Stimulated activated memory B cell treated with anti-CD40 and anti-IgM and Interleukin-4, amounts not matched to agents 10 μg/mL and 1 μg/mL and 100 μg/mL, for 72 hours (primary cell): ENCODE measurements at places on chromosomes 2 and 18.

GRCh38 chr2:119644186-119644585 lies 34.8 kb upstream of the TMEM177 start:
- no peak for ATAC-seq

DNA sequence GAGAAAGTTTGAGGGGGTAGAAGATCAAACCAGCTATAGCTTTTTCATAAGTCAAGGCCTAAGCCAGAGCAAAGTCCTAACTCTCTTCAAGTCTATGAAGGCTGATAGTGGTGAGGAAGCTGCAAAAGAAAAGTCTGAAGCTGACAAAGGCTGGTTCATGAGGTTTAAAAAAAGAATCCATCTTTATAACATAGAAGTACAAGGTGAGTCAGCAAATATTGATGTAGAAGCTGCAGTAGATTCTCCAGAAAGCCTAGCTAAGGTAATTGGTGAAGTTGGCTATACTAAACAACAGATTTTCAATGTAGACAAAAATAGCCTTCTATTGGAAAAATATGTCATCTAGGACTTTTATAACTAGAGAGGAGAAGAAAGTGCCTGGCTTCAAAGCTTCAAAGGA lies 141.4 kb upstream of the ZNF521 start:
- no peak for ATAC-seq

DNA sequence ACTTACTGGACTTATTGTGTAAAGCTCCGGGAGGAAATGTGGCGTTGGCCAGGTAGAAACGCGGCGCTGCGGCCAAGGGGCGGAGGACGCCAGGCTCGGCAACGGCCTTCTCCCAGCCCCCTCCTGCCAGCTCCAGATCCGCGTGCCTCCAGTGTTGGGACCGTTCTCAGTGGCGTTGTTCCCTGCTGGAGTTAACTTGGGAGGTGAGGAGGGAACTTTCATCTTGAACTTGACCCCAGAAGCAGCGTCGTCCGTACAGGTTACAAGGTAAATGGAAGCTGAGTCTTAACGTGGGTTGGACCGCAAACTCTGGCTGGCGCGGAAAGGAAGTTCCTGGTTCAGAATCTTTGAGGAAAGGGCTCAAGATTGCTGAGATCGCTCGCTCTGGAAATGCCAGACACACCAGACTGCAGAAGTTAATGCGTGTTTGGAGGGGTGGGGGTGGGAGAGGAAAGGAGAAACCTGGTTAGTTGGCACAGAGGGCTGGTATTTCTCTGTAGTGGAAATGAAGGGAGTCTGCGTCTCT lies 1.3 kb downstream of the TANC1 start:
- ATAC-seq, result no peak

- no peak for ATAC-seq
Observed at GRCh38 chr18:36580874-36581750, 247.7 kb downstream of the TPGS2 start.

GRCh38 chr18:68448736-68449135 lies 266.2 kb downstream of the TMX3 start:
- ATAC-seq, result no peak

- ATAC-seq, result no peak
Observed at GRCh38 chr2:63484481-63484880, 103.8 kb downstream of the WDPCP start.

DNA sequence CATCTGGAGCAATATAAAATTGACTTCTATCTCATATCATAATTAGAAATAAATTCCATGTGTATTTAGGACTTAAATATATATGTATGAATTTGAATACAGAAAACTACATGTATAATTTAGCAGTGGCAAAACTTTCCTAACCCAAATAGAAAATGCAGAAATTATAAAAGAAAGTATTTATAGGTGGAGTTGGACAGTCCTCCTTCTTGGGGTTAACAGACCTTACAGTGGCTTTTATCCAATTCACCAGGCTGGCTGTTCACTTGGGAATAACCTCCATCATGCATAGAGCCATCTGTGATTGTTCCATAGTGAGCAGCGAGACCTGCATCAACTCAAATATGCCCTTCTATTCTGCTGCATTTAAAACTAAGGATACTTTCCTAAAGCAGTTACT lies 8.3 kb downstream of the DDX1 start:
- no peak for ATAC-seq

GRCh38 chr2:30403592-30404312 lies 43.3 kb upstream of the LCLAT1 start:
- ATAC-seq, result no peak

DNA sequence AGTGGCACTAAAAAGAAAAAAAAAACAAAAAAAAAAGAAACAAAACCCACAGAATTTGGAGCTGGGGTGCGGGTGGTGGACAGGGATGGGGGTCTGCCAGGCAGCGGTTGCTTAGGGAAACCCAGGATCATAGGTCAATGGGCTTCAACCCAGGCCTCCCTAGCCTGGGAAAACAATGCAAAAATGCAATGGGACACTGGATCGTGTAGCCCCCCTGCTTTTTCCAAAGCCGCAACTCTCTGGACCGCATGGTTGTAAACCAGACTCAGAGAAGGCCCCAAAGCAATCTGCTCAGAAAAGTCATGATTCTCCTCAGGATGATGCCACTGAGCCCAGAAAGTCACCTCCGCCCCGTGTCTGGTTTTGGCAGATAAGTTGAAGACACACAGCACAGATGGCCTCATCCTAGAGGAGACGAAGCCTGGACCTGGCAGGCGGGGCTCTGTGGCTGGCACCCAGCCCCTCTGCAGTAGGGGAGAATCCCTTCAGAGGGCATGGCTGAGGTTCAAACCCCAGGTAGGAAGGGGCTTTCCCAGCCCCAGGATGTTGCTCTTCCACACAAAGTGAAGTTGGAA lies 5.1 kb downstream of the DLX2 start:
- no peak for ATAC-seq

- peak; percentile 100 for ATAC-seq
Observed at GRCh38 chr2:200525882-200526651, at the start of gene SGO2. Gene SGO2, plus strand, starts transcription at chr2:200526207. Its CDS starts 6,769 bp downstream, at chr2:200532976.

GRCh38 chr2:80852079-80852807 lies 547.7 kb upstream of the LRRTM1 start:
- no peak for ATAC-seq

GRCh38 chr2:101617188-101617587 lies 80.3 kb upstream of the MAP4K4 start:
- no peak for ATAC-seq

DNA sequence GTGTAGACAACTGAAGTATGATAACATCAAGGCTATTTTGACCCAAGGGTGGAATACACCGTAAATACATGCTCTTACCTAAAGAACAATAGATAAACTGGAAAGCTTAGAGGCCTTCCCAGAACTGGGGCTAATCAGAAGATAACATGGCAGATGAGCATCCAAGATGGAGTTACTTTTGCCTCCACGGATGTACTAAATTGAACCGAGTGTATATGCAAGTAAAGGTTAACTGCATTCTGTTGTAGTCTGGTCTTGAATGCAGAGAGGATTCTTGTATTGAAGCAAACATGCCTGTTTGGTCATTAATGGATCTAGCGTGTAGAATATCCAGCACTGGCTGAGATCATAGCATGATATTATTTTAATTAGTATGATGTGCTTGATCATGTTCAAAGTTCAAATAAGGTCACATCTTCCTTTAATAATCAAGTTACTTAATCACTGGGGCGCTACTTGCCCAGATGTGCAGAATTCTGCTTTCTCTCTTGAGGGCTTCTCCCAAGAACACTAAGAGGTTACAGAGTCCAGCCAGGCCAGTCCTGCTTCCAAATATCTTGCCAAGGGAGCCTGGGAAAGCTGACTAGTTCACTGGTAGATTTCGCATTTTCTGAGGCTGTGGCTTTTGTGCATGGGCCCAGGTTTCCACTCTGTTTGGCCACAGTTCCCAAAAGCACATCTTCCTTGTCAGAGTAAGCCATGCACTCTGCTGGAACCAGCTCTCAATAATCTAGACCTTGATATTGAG lies 37.5 kb upstream of the ACSL3 start:
- ATAC-seq, result no peak

- no peak for ATAC-seq
Observed at GRCh38 chr2:55103046-55103445, 52.8 kb upstream of the RTN4 start.

GRCh38 chr2:230685178-230685577 lies 27.5 kb upstream of the CAB39 start:
- no peak for ATAC-seq

GRCh38 chr2:29226375-29226774 lies 111.2 kb downstream of the CLIP4 start:
- no peak for ATAC-seq

DNA sequence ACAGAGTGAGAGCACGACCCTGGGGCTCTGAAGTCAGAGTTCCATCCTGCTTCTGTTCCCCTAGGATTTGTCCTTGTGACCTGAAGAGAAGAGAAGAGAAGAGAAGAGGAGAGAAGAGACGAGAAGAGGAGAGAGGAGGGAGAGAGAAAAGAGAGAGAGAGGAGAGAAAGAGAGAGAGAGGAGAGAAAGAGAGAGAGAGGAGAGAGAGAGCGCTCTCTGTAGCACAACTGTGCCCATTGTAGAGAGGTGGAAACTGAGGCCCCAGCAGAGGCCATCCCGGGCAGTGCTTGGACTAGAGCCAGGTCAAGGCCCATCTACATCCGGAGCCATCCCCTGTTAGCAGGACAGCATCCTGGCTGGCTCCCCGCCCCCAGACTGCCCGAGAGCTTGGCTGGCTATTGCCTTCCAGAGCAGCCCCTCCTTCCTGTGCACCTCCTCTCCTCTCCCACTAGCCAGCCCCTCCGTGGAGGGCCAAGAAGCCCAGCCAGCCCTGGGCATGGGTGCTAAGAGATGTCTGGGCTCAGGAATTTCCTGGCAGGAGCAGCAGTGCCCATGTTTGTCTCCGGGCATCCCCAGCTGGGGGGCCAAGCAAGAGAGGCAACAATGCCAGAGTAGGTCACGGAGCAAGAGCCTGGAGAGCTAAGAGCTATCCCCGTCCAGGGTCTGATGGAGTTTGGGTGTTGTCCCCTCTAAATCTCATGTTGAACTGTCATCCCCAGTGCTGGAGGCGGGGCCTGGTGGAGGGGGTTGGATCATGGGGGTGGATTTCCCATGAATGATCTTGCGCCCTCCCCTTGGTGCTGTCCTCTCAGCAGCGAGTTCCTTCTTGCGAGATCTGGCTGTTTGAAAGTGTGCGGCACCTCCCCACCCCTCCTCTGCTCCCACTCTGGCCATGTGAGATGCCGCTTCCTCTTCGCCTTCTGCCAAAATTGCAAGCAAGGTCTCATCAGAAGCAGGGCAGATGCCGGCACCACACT lies 18.2 kb upstream of the GPR55 start:
- peak; percentile 91 for ATAC-seq

DNA sequence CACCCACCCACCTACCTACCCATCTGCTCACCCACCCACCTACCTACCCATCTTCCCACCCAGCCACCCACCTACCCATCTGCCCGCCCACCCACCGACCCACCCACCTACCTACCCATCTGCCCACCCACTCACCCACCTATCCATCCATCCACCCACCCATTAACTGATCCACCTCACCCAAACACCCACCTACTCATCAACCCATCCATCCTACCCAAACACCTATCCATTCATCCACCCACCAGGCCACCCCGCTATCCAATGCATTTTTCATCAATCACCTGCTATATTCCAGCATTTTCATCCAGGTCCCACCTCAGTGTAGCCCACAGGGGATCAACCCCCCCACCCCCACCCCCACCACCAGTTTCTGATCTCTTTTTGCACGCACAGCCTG lies 121.8 kb downstream of the GLI2 start:
- no peak for ATAC-seq

DNA sequence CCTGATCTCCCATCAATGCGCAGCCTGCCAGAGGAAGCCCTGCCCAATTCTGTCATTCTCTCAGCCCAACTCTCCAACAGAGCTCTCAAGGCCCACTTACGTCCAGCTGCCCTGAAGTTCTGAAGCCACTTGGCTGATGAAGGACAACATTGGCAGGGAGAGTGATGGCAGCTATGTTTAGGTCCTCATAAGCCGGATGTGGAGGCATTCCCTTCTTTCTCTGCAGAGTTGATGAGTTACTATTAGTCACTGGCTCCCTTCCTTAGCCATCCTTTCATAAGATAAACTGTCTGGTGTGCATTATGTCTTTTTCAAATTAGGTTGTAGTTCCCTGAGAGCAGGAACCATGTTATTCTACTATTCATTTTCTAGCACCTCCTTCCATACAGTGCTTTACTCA lies 22.5 kb upstream of the TACR1 start:
- ATAC-seq, result no peak

GRCh38 chr18:25962176-25962575 lies 128.2 kb downstream of the SS18 start:
- ATAC-seq, result no peak

DNA sequence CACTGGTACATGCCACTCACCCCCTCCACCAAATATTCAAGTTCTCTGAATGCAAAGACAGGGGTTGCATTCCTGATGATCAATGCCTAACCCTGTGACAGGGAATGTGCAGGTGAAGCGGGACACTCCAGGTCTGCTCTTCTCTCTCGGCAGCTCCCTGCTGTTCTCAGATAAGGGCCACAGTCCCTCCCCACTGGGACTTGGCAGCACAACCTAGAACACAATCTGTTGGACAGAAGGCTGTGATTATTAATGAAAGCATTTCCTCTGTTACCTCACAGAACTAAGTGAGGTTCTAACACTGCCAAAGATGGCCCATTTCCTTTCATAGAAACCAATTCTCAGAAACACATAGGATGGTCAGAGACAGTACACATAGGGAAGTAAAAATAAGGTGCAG lies 42.7 kb downstream of the VSNL1 start:
- ATAC-seq, result peak; percentile 28

DNA sequence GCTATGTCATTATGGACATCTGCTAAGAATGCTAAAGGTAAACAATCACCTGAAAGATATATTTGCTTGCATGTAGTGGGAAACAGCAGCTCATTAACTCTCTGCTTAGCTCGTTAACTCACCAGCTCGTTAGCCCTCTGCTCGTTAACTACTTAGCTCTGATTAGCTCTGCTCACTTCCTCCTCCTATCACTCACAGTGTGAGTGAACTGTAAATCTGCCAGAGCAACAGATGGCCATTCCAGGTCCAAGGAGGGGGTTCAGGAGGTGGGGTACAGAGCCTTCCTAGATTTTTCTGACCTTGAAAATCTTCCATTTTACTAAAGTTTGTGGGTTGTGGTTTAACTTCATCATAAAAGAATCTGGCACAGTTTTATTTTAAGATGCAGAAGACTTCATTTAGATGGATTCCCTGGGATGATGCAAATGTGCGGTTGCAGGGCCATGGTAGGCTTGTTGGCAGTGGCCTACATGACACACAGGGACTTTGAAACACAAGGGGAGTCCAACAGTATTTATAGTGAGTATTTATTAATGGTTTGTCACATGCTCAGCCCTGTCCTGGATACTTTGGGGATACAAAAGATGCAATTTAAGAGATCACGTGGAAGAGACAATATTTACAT lies 1633.7 kb upstream of the CELF4 start:
- ATAC-seq, result no peak

- no peak for ATAC-seq
Observed at GRCh38 chr2:156470975-156471583, 34.9 kb downstream of the GPD2 start.
